ENCODE measurements at places on chromosomes 3 and 15. TPM values are rescaled to one million over a fixed set of nuclear protein-coding genes. Genes with fewer than 3 reads are reported as not detected.

IL16 gene
- total RNA-seq = 0.27 TPM

SERPINI2 gene
- not detected for total RNA-seq

ABHD6 gene
- 46.0 TPM for total RNA-seq

MRAS gene
- 41.5 TPM for total RNA-seq

DNA sequence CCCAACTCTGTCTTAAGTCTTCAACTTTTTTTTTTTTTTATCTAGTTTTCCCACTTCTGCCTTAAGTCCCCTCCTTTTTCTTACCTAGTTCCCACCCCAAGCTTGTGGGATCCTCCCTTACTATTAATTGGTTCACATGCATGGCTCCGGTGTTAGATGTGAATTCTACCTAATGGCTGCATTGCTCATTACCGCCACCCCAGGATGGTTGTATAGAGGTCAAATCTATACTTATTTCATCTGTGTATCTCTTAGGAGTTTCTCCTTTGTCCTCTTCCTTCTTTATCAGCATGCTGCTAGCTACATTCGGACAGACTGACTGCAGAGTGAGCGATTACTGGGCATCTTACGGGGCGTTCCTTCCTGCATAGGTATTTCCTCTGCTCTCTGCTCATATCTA lies 605.7 kb upstream of the GRM7 start:
- no peak for DNase-seq

GRCh38 chr3:181906338-181906737 lies 194.6 kb downstream of the SOX2 start:
- no peak for DNase-seq

GRCh38 chr3:172914854-172915253 lies 164.3 kb downstream of the ECT2 start:
- no peak for DNase-seq

- DNase-seq = no peak
Observed at GRCh38 chr15:96261575-96262034, 68.9 kb upstream of the NR2F2 start.

DNA sequence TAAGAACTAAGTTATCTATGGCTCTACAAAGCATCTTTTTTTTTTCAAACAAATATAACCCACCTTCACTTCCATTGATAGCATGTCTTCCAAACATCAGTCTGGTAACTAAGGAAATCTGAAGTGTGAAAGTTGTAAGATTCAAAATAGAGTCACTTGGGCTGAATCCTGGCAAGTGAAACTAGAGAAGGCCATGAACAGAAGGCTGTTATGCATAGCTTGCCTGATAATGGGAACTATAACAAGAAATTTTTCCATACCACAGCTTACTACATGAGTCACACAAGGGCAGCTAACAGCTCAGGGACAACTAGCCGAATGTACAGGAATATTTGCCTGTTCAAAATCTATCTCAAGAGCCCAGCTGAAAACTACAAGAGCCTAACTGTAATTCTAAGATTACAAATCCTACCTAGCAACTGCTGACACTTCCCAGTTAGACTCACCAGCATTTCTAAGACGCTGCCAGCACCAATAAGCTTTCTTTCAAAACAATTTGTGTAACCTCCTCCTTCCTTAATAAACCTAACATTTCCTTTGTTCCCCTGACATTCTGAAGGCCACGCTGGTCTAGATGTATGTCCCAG lies 1066.5 kb downstream of the PLOD2 start:
- DNase-seq = no peak
